ENCODE measurements at places on chromosomes 2 and 18. TPM values are rescaled to one million over a fixed set of nuclear protein-coding genes. Genes with fewer than 3 reads are reported as not detected.

DNA sequence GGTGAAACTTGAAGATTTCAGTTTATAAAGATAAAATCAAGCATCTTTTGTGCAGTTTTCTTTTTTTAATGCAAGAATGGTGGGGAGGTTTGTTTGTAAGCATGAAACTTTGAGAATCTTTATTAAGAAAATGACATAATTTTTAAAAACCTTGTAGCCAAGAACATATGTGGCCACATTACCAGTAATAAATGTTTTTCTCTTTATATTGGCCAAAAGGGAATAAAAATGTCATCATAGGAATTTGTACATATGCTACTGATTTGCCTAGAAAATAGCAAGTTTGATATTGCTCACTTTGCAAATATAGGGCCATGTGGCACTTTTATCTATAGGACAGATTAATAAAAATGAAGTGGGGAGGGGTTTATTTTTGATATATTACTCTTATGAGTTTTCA lies 25.6 kb downstream of the METTL21A start:
- no peak for DNase-seq

- DNase-seq: no peak
These were observed 9.9 kb downstream of the PLEKHM3 start for GRCh38 chr2:208015475-208015874.

GRCh38 chr18:59470561-59471121 lies 111.6 kb upstream of the LMAN1 start:
- peak; percentile 80 for DNase-seq

The GKN2 gene
- not detected for total RNA-seq

GRCh38 chr2:61900281-61900680 lies 5.2 kb upstream of the COMMD1 start:
- no peak for DNase-seq

GRCh38 chr18:32048507-32049091 lies 30.0 kb downstream of the RNF125 start:
- DNase-seq: peak; percentile 44

DNA sequence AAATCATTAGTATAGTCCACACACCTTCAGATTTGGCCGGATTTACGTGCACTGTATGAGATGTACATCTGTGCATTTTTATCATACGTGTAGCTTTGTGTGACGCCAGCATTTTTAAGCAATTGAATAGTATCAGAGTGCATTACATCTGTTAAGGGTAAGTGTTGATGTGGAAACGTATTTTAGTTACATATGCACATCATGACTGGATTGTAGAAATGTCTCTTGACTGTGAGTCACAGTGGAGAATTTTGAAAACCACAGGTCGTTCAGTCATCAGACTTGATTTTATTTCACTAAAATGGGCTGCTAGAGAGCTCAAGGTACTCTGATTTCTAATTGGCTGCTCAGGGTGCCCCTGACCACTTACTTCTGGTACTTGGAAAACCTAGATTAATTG lies 5.4 kb upstream of the GPBAR1 start:
- no peak for DNase-seq

GRCh38 chr2:53473236-53473635 lies 294.4 kb upstream of the CHAC2 start:
- no peak for DNase-seq

GRCh38 chr2:209323738-209324137 lies 100.1 kb upstream of the MAP2 start:
- DNase-seq: no peak

DNA sequence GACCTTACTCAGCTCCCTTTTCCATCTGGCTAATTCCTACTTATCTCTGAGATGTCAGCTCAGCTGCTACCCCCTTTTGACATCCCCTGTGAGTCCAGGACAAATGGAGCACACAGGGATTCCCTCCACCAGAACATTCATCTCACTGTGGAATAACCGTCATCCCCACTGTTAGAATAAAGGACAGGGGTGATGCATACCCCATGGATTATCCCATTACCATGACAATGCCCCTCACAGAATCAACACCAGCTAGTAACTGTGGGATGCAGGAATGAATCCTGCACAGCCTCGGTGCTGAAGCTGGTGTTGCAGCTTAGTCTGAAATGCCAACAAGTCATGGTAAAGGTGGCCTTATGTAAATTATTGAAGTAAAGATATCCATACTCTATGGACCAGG lies 624.8 kb upstream of the RAB6C start:
- DNase-seq: no peak

The GPC1 gene
- total RNA-seq: 177 TPM

DNA sequence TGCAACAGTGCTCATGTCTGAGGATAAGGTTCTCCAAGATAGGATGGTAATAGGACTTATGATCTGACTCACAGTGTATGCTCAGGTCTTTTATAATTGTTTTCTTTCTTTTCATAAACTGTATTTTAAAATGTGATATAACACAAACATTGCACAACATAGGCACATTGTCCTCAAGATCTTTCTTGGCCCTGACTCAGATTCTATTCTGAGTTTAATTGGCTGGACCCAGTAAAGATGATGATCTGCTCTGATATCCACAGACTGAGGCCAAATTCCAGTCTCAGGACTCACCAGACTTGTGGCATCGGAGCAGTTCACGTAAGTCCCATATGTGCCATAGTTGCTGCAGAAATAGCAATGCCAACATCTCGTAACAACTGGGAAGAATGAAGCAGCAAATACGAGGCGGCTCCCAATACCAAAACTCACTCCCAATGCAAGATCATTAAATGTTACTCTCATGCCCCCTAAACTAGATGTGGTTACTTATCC lies 448.9 kb upstream of the SLC14A2 start:
- no peak for DNase-seq

DNA sequence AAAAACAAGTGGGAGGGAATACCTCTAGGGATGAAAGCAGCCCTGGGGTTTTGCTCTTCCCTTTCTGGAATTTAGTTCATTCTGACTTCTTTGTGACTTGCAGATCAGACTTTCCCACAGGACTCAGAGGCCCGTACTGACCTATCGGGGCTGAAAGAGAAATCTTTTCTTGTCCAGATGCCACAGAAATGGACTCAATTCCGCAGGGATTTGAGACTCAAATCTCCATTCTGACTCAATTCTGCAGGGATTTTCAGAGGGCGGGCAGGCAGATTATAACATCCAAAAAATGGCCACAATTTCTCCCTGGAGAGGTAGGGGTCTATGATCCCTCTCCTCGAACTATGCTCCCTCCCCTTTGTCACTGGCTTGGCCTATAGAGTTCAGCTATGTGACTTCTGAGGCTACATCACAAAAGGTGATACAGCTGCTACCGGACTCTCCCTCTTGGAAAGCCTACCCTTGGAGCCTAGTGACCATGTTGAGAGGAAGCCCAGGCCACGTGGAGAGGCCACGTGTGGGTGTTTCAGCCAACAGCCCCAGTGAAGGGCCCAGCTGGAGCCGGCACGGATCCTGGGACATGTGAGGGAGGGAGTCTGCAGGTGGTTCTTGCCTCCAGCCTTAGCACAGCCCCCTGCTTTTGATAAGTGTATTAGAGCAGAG lies 4.8 kb upstream of the EFHD1 start:
- peak; percentile 85 for DNase-seq

Measured in left ventricle myocardium superior (tissue), 1 donor.